SK-MEL-5 (cell line): ENCODE measurements at places on chromosomes 1 and 21.

DNA sequence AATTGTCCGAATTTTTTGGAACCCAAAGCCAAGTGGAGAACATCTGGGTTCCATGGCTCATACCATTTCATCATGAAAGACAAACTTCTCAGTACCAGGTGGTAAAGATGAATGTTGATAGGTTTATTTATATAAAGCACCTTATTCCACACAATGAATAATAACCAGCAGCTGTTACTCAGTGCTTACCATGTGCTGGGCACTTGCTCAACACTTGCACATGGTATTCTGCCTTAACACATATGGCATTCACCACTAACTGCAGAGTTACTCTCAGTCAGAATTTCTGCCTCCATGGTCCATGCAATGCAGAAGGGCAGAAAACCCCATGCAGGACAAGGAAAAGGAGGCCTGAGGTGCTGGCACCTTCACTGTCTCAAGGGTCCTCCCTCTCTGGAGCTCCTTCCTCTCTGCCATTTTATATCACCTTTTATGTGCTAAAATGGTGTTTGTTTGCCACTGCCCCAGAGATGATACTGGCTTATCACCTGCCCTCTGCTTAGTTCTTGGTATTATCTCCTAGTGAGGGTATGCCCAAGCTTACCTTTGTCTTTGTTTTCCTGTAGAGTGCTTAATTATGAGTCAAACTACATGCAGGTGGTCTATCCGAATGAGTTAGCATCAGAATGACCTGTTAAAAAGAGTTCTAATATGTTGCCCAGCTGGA lies 76.7 kb upstream of the ZNF326 start:
- DNase-seq, result peak; percentile 43

- no peak for DNase-seq
These were observed at the start of gene LHX8 for GRCh38 chr1:75133750-75134646. Gene LHX8 (plus strand): TSS chr1:75134388. CDS start chr1:75136615, 2,227 bp downstream.

GRCh38 chr1:29924017-29924431 lies 687.7 kb downstream of the PTPRU start:
- DNase-seq, result no peak

GRCh38 chr1:181497870-181498269 lies 14.6 kb downstream of the CACNA1E start:
- peak; percentile 20 for DNase-seq

- DNase-seq, result no peak
These were observed 152.2 kb downstream of the PEX14 start for GRCh38 chr1:10626791-10627410.

DNA sequence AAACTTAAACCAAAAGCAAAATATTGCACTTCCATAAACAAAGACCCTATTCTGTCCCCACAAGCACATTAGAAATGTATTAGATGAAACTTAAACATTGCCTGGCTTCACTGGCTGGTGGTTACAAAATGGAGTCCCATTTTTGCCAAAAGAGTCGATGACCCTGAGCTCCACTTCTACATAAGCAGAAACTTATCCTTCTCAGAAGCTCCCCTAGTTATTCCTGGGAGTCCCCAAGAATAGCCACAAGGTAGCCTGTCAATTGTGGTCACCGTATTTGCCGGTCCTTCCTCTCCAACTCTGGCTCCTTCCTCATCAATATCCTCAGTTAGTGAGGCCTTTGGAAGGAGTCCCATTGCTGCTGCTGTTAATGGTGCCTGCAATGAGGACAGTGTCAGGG lies 37.3 kb downstream of the CDCP2 start:
- no peak for DNase-seq

GRCh38 chr1:2046174-2046917 lies 3.9 kb upstream of the PRKCZ start:
- DNase-seq, result peak; percentile 60

GRCh38 chr1:203744075-203744972 lies 20.7 kb upstream of the LAX1 start:
- DNase-seq, result no peak

DNA sequence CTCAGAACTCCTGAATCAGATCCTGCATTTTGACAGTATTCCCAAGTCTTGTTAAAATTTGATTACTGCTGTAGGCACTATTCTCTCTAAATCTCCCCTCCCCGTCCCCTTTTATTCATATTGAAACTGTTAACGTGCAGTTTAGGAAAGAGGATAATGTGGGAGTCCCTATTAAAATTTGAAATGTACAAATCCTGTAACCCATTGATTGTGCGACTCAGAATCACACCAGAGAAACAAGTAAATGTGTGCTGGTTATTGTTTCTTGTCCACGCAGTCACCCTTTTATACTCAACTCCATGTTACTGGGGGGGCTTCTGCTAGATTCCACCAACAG lies 584 bp upstream of the LTN1 start:
- no peak for DNase-seq

- no peak for DNase-seq
These were observed 7.4 kb downstream of the IFFO2 start for GRCh38 chr1:18948913-18949685.

- DNase-seq, result peak; percentile 31
These were observed 551 bp downstream of the ZRANB2 start for GRCh38 chr1:71080230-71080738.

- no peak for DNase-seq
These were observed 9.0 kb downstream of the TSACC start for GRCh38 chr1:156347331-156347730.

GRCh38 chr1:54421101-54421504 lies 14.9 kb upstream of the SSBP3 start:
- DNase-seq, result no peak

DNA sequence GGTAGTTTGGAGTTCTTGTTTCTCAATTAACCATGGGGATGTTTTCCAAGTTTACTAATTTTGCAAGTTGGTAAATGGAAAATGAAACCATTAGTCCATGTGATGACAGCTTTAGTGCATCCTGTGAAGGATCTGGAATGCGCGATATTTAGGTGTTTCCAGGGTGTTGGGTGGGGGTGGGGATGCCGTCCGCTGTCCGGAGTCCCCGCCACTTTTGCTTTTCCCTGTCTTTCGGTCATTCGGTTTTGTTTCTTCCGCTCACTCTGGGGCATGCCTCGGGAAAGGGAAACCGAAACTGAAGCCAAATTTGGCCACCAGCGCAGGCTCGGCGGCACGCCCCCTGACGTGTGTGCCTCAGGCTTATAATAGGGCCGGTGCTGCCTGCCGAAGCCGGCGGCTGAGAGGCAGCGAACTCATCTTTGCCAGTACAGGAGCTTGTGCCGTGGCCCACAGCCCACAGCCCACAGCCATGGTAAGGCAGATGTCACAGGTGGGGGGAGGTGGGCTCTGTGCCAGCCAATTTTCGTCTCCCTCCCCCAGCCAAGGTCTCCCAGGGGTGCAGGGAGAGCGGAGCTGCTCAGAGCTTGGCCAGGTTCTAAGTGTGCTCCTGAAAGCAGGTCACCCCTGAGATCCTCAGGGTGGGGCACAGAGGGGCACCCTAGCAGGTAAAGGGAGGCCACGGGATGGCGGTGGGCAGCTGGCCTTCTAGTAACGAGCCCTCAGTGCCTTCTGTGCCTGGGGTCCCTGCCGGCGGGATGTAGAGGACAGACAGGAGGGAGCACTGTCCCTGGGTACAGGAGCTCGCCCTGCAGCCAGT lies at the start of gene ISG15:
Gene ISG15, plus strand, starts transcription at position 393 of the 817 bp plus-strand sequence. Its CDS starts 77 bp downstream, at position 470.
- DNase-seq, result peak; percentile 71

GRCh38 chr1:211281320-211282022 lies 22.3 kb downstream of the RCOR3 start:
- DNase-seq, result no peak

- DNase-seq, result no peak
These were observed 12.4 kb downstream of the LMOD1 start for GRCh38 chr1:201933840-201934430.

- DNase-seq, result no peak
These were observed 1.0 kb downstream of the ARID4B start for GRCh38 chr1:235326719-235327558.

- DNase-seq, result no peak
These were observed 699.9 kb downstream of the MATN1 start for GRCh38 chr1:30023339-30024022.

- no peak for DNase-seq
These were observed 21.2 kb downstream of the PEX14 start for GRCh38 chr1:10495952-10496351.

- DNase-seq, result no peak
These were observed 119.4 kb downstream of the AKT3 start for GRCh38 chr1:243730487-243731150.

DNA sequence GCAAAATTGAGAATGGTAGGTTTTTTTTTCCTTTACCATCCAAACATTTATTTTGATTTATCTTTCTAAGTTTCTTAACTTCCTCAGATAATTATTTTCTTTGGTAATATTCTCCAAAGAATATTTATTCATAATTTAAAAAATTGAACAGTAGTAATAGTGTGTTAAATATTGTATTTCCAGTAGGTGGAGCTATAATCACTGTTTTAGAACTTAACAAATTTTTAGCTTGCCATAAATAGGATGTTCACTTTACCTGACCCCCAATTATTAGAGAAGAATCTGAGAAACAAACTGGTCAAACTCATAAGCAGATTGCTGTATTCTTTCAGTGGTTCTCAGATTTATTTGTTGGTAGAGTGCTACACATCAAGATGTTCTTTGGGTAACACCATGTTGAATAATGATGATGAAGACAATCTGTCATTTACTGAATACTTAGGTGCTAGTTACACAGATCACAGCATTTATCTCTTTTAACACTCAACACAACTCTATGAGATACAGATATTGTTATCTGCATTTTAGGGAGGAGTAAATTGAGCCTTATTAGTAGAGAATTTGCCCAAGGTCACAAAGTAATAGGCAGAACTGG lies 82.4 kb upstream of the GPR88 start:
- DNase-seq, result peak; percentile 16

GRCh38 chr1:19866758-19867157 lies 15.4 kb upstream of the OTUD3 start:
- peak; percentile 39 for DNase-seq

DNA sequence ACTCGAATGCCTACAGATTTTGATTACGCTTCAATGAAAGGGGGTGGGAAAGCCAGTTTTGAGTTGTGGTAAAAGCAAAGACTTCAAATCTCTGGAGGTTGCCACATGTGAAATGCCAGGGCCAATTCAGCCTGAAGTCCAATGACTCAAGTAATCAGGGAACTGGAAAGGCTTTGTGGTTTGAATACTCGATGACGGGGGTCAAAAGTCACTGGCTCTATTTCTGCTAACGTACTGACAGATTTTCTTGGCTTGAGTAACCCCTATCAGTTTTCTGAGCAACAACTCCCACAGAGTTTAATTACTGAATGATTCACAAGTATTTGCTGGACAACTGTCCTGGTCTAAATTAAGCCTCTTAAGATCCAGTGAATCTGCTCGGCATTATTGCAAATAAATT lies 152.2 kb downstream of the SIPA1L2 start:
- no peak for DNase-seq

DNA sequence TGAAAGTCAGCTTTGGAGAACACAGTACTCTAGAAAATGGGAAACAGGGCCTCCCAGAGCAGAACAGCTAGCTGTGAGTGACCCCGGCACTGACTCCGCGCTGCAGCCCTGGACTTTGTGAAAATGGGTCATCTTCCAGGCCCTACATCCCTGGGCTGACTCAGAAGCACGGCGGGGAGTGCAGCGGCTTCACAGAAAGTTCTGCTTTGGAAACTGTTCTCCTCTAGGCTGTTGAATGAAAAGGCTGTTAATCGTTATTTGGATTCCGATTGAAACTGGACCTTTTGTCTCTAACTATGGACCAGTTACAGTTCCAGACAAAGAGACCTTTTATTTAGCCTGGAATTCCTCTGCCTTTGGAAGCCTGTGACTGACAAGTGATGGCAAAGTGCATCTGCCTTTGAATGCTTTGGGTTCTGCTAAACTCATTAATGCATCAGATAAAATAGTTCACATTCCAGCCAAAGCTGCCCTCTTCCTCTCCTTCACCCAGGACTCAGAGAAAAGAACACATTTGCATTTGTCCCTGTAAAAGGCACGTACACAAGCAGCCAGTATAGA lies 144.9 kb upstream of the HOOK1 start:
- DNase-seq, result peak; percentile 96

- no peak for DNase-seq
These were observed 90.8 kb downstream of the USH2A start for GRCh38 chr1:216332462-216332861.

GRCh38 chr1:94765958-94766357 lies 54.2 kb upstream of the SLC44A3 start:
- DNase-seq, result no peak

DNA sequence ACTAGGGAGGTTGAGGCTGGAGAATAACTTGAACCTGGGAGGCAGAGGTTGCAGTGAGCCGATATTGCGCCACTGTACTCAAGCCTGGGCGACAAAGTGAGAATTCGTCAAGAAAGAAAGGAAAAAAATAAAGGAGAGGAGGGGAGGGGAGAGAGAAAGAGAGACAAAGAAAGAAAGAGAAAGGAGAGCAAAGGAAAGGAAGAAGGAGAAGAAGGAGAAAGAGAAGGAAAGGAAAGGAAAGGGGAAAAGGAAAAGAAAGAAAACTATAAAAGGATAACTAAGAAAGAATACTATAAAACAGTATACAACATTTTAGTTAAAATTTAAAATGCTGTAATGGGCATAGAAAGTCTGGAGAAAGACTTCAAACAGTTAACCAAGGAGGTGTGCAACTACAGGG lies 33.6 kb downstream of the EIF4G3 start:
- DNase-seq, result no peak

DNA sequence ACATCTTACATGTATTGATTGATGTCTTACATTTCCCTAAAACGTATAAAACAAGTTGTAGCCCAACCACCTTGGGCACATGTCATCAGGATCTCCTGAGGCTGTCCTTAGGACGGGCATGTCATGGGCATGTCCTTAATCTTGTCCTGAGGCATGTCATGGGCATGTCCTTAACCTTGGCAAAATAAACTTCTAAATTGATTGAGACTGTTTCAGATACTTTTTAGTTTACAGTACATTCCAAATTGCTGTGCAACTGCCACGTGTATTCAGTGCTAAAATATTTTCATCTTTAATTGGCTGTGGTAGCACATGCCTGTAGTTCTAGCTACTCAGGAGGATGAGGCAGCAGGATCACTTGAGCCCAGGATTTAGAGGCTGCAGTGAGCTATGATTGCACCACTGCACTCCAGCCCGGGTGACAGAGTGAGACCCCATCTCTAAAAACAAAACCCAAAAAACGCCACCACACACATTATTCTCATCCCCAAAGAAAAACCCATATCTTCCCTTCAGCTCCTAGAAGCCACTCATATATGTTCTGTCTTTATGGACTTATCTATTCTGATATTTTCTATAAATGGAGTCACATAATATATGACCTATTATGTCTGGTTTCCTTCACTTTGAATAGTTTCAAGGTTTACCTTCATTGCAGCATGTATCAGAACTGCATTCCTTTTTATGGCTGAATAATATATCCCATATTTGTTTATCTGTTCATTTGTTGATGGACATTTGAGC lies 96.0 kb upstream of the BTG3 start:
- DNase-seq, result no peak

DNA sequence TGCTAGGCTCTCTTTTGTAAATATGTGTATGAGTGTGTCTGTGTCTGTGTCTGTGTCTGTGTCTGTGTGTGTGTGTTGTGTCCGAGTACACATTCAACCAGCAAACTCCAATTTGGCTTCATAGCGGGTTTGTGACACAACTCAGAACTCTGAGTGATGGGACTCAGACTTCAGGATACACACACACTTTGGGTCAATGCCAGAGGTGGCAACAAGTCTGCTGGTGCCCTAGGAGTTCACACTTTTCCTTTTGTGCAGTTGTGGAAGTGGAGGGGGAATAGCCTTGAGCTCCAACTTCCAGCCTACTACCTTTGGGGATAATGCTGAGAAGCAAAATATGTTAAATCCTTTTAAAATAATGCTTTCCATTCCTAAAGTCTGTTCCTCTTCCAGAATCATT lies 16.6 kb upstream of the TBX15 start:
- DNase-seq, result no peak
